ENCODE measurements at places on chromosomes 1 and 21.

DNA sequence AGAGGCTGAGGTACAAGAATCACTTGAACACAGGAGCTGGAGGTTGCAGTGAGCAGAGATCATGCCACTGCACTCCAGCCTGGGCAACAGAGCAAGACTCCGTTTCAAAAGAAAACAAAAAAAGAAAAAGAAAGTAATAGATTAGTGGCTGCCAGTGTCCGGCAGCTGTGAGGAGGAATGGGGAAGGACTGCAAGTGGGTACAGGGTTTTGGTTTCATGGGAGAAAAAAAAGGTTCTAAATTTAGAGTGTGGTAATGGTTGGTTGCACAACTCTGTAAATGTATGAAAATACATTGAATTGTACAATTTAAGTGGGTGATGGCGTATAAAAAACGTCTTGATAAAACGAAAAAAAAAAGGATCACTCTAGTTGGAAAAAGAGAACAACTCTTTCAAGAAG lies 6.7 kb downstream of the TAF1A start:
- no peak for DNase-seq

DNA sequence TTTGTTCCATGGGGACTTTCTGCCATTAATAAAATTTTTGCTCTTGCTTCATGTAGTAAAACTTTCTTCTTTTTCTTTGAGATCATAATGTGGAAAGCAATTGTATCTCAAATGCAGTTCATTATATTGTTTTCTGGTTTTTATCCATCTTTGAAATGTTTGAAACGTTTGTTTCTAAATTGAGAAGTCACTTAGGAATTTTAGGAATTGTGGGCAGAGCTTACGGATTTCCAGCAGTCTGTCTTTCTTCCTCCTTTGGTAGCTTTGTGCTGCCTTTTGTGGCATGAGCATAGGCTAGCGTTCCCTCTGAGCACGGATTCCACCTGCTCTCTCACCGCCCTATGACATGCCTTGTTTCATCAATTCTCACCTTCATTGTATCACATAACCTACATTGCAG lies 2.9 kb upstream of the ST6GALNAC5 start:
- no peak for DNase-seq

GRCh38 chr1:208841436-208841835 lies 597.3 kb upstream of the PLXNA2 start:
- no peak for DNase-seq

- DNase-seq: no peak
Measured at GRCh38 chr1:17220287-17220686, 15.4 kb downstream of the PADI1 start.

DNA sequence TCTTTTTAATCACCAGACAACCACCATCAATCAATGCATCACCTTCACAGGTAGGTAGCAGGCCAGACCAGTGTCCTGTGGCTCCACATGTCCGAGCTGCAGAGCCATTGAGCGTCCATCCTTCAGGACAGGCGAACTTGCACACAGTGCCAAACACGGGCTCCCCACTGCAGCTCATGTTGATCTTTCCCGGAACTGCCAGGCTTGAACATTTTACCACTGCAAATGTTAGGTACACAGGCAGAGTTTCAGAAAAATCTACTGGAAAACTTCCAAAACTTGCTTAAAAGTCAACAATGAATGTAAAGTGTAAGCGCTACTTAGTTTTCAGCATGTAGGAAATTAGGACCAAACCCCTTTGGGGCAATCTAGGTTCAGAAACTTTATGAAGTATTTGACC lies 6.6 kb downstream of the SELE start:
- no peak for DNase-seq

DNA sequence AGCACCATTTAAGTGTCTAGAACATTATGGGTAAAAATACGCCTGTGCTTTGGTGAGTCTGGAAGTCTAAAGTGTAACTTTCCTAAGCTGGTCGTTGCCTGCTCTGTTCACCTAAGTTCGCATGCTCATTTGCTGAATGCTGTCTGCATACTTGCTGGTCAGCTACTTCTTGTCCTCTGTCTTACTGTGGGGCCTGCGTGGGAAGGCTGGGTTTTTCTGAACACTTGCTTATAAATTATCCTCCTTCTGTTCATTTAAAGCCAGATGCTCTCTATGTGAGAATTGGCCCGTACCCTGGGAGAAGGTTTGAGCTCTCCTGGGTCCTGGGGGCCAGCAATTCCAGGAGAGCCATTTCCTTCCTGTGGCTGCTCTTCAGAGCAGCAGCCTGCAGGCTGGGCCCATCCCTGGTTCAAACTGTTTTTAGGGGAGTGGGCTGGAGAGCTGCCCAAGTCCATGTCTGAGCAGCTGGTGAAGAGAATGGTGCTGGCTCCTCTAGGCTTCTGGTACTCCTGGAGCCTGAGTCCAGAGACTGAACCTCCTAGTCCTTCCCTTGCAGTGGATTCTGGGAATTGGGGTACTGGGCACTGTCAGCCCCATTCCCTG lies 75.7 kb downstream of the GALNT2 start:
- DNase-seq: no peak

GRCh38 chr1:153944005-153944826 lies 2.3 kb downstream of the DENND4B start:
- no peak for DNase-seq

GRCh38 chr1:89873288-89873687 lies 52.5 kb downstream of the LRRC8D start:
- DNase-seq: no peak

GRCh38 chr1:30977105-30977504 lies 68.5 kb upstream of the SDC3 start:
- DNase-seq: no peak

GRCh38 chr1:109249654-109250401 lies 489 bp downstream of the CELSR2 start:
- DNase-seq: no peak

- DNase-seq: no peak
Measured at GRCh38 chr21:43727519-43728153, 8.7 kb downstream of the PDXK start.

GRCh38 chr1:197590687-197591086 lies 184.6 kb downstream of the DENND1B start:
- DNase-seq: no peak

DNA sequence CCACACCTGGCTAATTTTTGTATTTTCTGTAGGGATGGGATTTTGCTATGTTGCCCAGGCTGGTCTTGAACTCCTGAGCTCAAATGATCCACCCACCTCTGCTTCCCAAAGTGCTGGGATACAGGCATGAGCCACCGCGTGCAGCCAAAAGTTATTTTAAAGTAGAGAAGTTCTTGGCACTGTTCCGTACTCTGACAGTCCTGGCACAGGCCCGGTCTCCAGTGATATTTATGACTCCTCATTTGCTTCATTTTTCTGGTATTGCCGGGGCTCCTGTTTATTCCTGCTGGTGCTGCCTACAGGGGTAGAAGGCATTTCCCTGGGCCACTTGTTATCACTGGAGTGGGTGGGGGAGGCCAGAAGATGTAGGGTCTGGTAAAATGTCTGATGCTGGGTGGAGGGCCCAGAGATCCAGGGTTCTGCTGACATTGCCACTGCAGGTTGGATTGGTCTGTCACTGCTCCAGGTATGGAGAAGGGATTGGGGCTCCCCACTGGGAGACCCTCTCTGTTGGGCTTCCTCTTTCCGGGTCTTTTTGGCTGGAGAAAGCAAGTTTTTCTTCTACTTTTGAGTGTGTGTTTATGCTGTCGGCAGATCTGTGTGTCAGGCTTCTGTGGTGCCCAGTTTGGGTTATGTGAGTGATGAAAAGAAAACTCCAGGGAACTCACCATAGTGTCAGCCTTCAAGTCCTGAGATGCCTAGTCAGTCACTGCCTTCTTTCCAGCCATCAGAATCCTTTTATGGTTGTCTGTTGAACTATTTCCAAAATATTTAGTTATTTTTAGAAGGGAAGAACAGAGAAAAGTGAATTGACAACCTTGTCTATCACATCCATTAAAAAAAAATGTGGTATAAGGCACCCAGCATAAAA lies 4.5 kb downstream of the MROH7 start:
- no peak for DNase-seq

GRCh38 chr1:156050376-156050775 lies 3.2 kb downstream of the UBQLN4 start:
- no peak for DNase-seq

DNA sequence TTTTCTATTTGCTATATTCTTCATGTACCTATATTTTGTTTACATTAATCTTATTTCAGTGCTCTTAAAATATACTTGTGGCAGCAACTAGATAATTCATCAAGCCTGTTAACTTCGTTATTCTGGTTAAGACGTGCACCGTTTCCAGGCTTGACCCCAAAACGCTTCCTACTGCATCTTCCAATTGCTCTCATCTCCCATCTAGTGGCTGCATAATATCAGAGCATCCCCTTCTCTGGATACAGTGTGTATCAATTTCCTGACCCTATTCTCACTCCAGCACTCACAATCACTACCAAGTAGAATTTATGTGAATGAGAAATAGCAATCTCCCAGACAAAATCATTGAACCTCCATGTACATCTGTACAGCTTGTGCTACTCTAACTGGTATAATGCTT lies 1280.3 kb upstream of the B3GALT2 start:
- DNase-seq: no peak

GRCh38 chr1:16172218-16172830 lies 16.5 kb upstream of the EPHA2 start:
- DNase-seq: no peak

DNA sequence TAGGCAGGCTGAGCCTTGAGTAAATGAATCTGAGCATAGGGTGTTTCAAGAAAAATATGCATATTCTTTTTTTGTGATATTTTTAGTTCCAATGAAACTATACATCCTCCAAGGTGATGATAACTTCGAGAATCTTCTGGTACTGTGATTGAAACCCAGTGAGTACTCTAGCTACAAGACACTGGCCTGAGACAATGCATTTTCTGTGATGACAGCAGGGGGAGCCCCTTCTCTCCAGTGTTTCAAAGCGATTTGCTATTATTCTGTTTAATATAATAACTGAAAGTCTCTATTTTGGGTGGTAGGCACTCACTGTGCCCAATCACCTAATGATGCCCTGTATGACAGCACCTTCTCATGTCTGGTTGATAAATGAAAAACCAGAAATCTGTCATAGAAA lies 12.1 kb downstream of the IRF2BP2 start:
- DNase-seq: peak; percentile 30

GRCh38 chr1:178986204-178986603 lies 39.5 kb upstream of the FAM20B start:
- DNase-seq: no peak

GRCh38 chr1:11558276-11558675 lies 79.3 kb downstream of the DISP3 start:
- no peak for DNase-seq

DNA sequence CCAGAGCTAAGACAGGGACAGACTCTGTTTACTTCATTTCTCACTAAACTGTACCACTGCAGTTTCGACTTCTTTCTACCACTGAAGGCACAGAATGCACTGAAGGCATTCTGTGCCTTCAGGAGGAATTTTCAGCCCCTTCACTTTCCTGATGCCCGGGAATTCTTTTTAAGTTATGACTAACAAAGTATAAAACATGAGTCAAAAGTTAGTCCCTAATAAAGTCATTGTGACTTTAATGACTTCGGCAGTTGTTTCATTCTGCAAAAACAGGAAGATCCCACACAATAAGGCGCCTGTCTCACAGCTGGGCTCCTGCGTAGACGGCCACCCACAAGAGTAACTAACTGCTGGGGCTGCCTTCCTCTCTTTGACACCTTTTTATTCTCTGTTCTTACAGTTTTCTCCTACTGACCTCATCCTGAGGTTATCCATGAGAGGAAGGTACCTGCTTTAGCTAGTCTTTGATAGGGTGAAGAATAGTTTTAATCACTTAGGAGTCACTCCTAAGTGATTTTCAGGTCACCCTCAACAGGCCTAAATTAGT lies 183.9 kb upstream of the SGIP1 start:
- DNase-seq: no peak
